Endothelial cell (in vitro differentiated cells): ENCODE measurements at places on chromosomes 4 and X. TPM values are rescaled to one million over a fixed set of nuclear protein-coding genes. Genes with fewer than 3 reads are reported as not detected.

- DNase-seq: peak; percentile 5
Observed at GRCh38 chrX:74536832-74537371, 77.5 kb downstream of the RLIM start.

DNA sequence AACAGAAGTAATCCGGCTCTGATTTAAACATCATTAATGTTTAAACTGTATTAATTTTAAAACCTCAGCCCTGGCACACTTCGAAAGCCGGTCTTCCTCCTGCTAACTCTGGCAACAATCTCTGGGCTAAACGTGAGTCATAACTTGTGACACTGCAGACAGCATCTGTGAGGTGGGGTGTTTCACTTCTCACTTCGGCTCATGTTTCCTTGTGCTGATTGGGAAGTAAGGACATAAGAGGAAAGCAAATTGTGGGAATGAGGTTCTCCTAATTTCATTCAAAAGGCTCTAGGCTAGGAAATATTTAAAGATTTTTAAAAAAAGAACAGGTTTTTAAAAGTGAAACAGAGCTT, 139.9 kb upstream of the USP9X start:
- DNase-seq: no peak

- no peak for DNase-seq
Observed at GRCh38 chr4:164304101-164304639, 449.8 kb upstream of the SMIM31 start.

DNA sequence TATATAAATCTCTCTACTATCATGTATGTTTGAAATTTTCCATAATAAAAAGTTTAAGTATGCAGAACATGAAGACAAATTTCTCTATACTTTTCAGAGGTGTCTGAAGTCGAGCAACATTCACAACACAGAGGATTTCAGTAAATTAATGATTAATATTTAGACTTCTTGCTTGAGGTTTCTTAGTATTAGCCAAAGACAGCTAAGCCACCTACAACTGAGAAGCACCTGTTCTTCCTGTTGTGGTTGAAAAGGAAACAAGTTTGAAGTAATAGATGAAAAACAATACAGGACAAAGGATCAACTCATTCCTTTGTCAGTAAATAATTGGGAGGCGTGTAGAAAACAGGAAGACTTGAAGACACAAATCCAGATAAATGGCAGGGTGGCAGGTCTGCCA, 21.1 kb downstream of the SCML1 start:
- no peak for DNase-seq

GRCh38 chr4:1172228-1172851, at the start of gene SPON2:
SPON2 (minus strand) TSS chr4:1172583.
- no peak for DNase-seq

DNA sequence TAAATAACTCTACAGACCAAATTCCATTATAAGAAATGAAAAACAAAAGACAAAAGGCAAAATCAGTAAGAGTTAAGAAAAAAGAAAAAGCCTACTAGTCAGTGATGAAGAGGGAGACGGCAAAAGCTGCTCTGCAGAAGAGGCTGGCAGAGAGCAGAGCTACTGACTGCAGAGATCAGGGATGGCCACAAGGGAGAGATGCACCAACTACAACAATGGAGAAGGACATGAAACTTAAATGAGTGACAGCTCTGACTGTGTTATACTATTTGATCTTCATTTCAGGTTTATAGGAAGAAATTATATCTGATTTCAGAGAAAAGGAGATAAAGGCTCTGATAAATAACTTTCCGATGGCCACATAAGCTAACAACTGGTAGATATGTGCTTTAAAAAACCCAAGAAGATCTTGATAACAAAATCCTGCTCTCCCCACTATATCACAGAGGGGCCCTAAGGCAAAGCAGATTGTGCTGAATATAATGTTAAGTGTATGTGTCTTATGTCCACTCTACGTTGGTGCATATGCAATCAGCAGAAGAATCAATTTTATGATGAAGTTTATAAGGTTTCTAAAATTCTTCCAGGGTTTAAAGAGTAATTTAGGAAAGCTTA, 58.4 kb upstream of the COX18 start:
- DNase-seq: no peak

- no peak for DNase-seq
Observed at GRCh38 chr4:4203688-4204400, 22.9 kb downstream of the OTOP1 start.

Gene CPXCR1
- total RNA-seq: not detected

Gene SPANXN1
- not detected for total RNA-seq

Gene CT45A3
- total RNA-seq: not detected
